ENCODE measurements at places on chromosomes 7 and 10.

- no peak for DNase-seq
- H3K4me1 ChIP-seq: no peaks in the 10 kb centered on the region
- H3K27me3 ChIP-seq: no peaks in the 10 kb centered on the region
- H3K27ac ChIP-seq: no peak overlapping the region
Measured at GRCh38 chr10:98855403-98856189, 380.1 kb downstream of the HPSE2 start.

DNA sequence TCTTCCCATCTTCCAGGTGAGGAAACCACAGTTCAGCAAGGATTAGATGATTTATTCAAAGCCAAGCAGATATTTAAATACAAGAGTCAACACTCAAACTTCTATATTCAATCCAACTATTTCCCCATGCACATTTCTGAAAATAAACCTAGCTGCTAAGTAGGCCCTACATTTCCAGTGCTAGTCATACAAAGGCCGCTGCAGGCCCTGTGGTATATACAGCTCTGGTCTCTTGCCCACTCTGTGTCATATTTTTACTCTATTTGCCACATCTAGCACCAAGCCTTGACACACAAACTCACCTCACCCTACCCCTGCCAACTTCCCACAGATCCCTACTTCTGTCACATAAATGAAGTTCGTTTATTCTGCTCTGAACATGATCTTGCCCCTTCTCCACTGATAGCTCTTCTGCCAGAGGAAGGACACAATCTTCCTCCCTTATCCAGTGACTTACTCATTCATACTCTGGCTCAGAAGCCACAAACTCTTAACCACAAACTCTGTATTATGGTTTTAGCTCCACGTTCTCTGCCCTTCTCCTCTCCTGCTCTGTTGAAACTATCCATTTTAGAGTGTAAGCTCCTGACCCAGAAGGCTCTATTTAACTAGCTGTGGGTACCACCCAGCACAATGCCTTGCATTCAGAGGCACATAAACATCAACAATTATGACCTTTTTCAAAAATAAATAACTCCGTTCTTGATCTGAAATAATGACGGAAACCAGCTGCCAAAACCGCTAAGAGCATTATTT is 180.7 kb downstream of the CPEB3 start:
- peaks cover 2% of the 10 kb centered on the region for H3K27me3 ChIP-seq
- H3K27ac ChIP-seq: no peak overlapping the region
- DNase-seq: no peak
- peaks cover 3% of the 10 kb centered on the region for H3K4me1 ChIP-seq
- H3K4me3 ChIP-seq: no peak overlapping the region

GRCh38 chr7:44967571-44968446 is 11.0 kb downstream of the MYO1G start:
- no peak overlapping the region for H3K4me3 ChIP-seq
- H3K36me3 ChIP-seq: peaks cover 90% of the 10 kb centered on the region
- H3K27me3 ChIP-seq: no peaks in the 10 kb centered on the region
- no peak for DNase-seq
- peaks cover 24% of the 10 kb centered on the region for H3K4me1 ChIP-seq

GRCh38 chr7:23654508-23654907 is 25.5 kb upstream of the FAM221A start:
- H3K4me3 ChIP-seq: no peak overlapping the region
- H3K27me3 ChIP-seq: no peaks in the 10 kb centered on the region
- no peak overlapping the region for H3K27ac ChIP-seq
- H3K4me1 ChIP-seq: no peaks in the 10 kb centered on the region

- peak overlapping the region; percentile 25 for H3K4me3 ChIP-seq
- peaks cover 52% of the 10 kb centered on the region for H3K36me3 ChIP-seq
- no peaks in the 10 kb centered on the region for H3K27me3 ChIP-seq
- peak overlapping the region; percentile 60 for H3K27ac ChIP-seq
- no peak for DNase-seq
Measured at GRCh38 chr10:88995156-88995876, 4.7 kb downstream of the FAS start.

GRCh38 chr7:81926-82756 is 110.2 kb upstream of the FAM20C start:
- no peaks in the 10 kb centered on the region for H3K36me3 ChIP-seq
- H3K4me1 ChIP-seq: no peaks in the 10 kb centered on the region
- H3K27ac ChIP-seq: no peak overlapping the region
- H3K27me3 ChIP-seq: no peaks in the 10 kb centered on the region

DNA sequence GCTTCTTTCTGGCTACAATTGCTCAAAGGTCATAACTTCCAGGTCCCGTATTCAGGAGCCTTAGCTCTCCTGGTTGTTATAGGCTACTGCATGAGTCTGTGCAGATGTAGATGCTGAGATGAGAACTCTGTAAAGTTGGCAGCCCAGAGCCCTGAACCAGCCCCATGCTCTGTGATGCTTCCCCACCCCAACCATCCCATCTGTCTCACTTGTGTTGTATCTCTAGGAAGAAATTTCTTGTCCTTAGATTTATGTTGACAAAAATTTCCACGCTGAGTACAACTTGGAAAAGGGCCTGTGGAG is 61.2 kb upstream of the EEPD1 start:
- no peak for DNase-seq
- H3K4me3 ChIP-seq: no peak overlapping the region
- no peaks in the 10 kb centered on the region for H3K27me3 ChIP-seq

DNA sequence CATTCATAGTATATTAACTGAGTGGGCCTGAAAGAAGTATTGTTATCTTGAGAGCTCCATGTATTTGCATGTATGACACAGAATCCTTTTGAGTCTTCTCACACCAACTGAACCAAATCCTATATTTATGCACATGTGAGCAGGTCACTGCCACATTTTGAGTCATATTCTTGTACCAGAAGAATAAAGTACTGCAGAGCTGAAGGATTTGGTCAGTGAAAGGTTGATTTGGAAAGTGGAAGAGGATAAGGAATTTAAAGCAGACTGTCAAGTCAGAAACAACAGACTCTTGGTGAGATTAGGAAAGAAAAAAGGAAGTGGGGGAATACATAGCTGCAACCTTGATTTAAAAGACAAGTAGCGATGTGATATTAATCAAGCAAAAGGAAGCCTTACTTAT is 121.8 kb downstream of the ARID5B start:
- H3K36me3 ChIP-seq: peaks cover 76% of the 10 kb centered on the region
- no peak for DNase-seq
- no peak overlapping the region for H3K4me3 ChIP-seq
- peak overlapping the region; percentile 71 for H3K27ac ChIP-seq

GRCh38 chr7:66099232-66099550 is 15.5 kb upstream of the CRCP start:
- H3K4me1 ChIP-seq: peaks cover 13% of the 10 kb centered on the region
- H3K4me3 ChIP-seq: no peak overlapping the region
- no peaks in the 10 kb centered on the region for H3K27me3 ChIP-seq
- H3K36me3 ChIP-seq: no peaks in the 10 kb centered on the region
- H3K27ac ChIP-seq: no peak overlapping the region

- peak overlapping the region; percentile 66 for H3K27ac ChIP-seq
- peaks cover 66% of the 10 kb centered on the region for H3K36me3 ChIP-seq
- peak overlapping the region; percentile 46 for H3K4me3 ChIP-seq
- H3K27me3 ChIP-seq: peaks cover 22% of the 10 kb centered on the region
- no peak for DNase-seq
Measured at GRCh38 chr7:149599636-149600206, 102.1 kb upstream of the ZNF746 start.

DNA sequence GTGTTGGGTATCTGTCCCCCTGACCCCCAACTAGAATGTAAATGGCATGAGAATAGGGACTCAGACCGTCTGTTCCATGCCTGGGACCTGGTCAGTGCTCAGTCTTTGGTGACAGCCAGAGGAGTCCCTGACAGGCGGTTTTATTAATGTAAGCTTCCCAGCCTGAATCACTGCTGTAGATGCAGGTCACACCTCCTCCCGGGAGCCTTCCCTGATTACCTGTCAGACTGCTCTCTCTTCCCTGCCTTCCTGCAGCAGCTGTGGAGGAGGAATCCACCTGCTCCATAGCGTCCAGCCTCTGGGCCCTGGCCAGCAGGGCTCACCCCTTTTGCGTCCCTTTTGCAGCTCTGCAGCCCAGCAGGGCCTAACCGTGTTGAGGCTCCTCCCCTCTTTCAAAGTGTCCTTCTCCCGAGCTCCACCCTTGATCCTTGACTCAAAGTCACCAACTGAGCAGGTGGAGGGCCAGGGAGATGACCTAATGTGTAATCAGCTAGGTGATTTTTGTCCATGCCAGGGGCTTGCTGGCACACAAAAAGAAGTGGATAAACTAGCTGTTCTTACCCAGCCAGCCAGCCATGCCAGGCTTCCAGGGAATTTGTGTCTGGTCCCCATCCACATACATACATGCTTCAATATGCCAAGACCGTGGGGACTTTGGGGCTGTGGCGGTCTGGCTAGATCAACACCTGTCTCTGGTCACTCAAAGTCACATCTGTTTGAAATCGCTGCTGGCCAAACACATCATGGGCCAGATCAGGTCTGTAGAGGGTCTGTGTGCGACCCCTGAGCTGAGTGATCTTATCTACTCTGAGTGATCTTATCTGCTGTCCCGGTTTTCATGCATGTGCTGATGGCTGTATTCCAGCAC is 195.1 kb downstream of the CCDC3 start:
- no peaks in the 10 kb centered on the region for H3K27me3 ChIP-seq
- H3K27ac ChIP-seq: no peak overlapping the region

DNA sequence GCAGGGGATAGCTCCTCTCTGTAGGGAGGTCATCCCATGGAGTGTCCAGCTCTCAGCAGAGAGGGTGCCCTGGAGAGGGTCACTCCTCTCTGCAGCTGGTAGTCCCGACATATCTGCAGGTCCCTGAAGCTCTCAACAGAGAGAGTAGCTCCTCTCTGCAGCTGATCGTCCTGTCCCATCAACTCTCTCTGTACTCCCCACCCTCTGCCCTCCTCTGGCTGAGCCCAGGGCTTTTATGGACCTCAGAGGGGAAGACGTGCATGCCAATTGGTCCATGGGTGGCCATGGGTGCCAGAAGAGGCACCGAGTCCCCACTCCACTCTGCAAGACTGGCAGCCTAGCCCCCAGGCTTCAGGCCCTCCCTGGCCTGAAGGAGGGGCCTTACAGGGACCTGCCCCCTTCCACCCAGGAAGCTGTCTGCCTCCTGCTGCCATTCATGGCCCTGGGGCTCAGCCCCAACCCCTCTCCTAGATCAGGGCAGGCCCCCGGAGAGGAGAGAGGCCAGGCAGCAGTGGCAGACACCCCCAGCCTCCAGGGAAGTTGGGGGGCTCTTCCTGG is 9.0 kb upstream of the BLVRA start:
- no peak overlapping the region for H3K27ac ChIP-seq
- H3K4me1 ChIP-seq: peaks cover 20% of the 10 kb centered on the region
- H3K27me3 ChIP-seq: peaks cover 9% of the 10 kb centered on the region
- H3K4me3 ChIP-seq: no peak overlapping the region

DNA sequence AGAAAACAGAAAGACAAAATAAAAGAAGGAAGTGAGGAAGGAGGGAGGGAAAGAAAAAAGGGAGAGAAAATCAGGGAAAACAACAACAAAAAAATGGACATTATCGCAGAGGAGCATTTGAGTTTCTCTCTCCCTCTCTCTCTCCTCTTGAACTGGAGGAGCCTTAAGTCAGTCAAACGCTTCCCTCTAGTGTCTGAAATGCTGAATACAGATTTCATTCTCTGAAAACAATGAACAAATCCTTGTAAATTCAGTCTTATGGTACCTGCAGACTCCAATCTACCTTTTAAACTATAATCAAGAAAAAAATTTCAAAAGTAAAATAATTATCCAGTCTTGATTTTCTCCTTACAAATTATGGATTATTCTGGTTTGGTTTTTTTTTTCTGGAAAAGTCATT is 89.2 kb upstream of the PFKP start:
- H3K4me3 ChIP-seq: no peak overlapping the region
- no peak for DNase-seq
- H3K36me3 ChIP-seq: no peaks in the 10 kb centered on the region
- no peaks in the 10 kb centered on the region for H3K4me1 ChIP-seq

- no peak overlapping the region for H3K27ac ChIP-seq
- peaks cover 34% of the 10 kb centered on the region for H3K27me3 ChIP-seq
- DNase-seq: no peak
- no peak overlapping the region for H3K4me3 ChIP-seq
- H3K36me3 ChIP-seq: no peaks in the 10 kb centered on the region
- peaks cover 7% of the 10 kb centered on the region for H3K4me1 ChIP-seq
Measured at GRCh38 chr10:48788554-48788953, 103.9 kb downstream of the WDFY4 start.

DNA sequence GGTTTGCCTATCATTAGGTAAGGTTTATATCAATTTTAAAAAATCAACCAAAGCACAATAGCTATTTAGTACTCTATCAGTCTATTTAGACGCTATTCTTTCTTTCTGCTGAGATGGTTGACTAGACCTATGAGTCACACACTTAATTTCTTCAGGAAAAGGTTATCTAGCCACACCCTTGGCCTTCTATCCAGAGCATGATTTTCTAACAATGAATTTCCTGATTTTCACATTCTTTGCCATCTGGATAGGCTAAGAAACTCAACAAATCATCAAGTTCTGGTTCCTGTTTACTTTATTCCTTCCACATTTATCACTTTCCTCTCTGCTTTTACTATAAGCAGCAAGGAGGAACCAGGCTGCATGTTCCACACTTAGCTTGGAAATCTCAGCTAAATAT is 8.1 kb downstream of the PRPS1L1 start:
- H3K27ac ChIP-seq: no peak overlapping the region
- H3K36me3 ChIP-seq: no peaks in the 10 kb centered on the region
- peaks cover 8% of the 10 kb centered on the region for H3K27me3 ChIP-seq
- no peak overlapping the region for H3K4me3 ChIP-seq
- H3K4me1 ChIP-seq: no peaks in the 10 kb centered on the region

GRCh38 chr10:86164960-86165630 is 201.5 kb downstream of the GRID1 start:
- H3K4me3 ChIP-seq: no peak overlapping the region
- peaks cover 2% of the 10 kb centered on the region for H3K27me3 ChIP-seq
- H3K4me1 ChIP-seq: no peaks in the 10 kb centered on the region
- no peak overlapping the region for H3K27ac ChIP-seq
- DNase-seq: no peak

GRCh38 chr7:16710651-16711050 is 42.9 kb upstream of the TSPAN13 start:
- no peaks in the 10 kb centered on the region for H3K27me3 ChIP-seq
- peaks cover 20% of the 10 kb centered on the region for H3K4me1 ChIP-seq

GRCh38 chr7:45078125-45078681 is 10.6 kb downstream of the NACAD start:
- no peak overlapping the region for H3K4me3 ChIP-seq
- peak overlapping the region; percentile 42 for H3K27ac ChIP-seq
- peaks cover 34% of the 10 kb centered on the region for H3K36me3 ChIP-seq
- H3K4me1 ChIP-seq: peaks cover 5% of the 10 kb centered on the region

Measured in activated CD4-positive, alpha-beta memory T cell treated with anti-CD3 and anti-CD28 coated beads, Interleukin-2, amount 10 ng/mL, durations not matched to agents 7 days and 5 days (primary cell).